Suppressor macrophage treated with lipopolysaccharide for 1 hour (primary cell): ENCODE measurements at places on chromosomes 11 and 22.

DNA sequence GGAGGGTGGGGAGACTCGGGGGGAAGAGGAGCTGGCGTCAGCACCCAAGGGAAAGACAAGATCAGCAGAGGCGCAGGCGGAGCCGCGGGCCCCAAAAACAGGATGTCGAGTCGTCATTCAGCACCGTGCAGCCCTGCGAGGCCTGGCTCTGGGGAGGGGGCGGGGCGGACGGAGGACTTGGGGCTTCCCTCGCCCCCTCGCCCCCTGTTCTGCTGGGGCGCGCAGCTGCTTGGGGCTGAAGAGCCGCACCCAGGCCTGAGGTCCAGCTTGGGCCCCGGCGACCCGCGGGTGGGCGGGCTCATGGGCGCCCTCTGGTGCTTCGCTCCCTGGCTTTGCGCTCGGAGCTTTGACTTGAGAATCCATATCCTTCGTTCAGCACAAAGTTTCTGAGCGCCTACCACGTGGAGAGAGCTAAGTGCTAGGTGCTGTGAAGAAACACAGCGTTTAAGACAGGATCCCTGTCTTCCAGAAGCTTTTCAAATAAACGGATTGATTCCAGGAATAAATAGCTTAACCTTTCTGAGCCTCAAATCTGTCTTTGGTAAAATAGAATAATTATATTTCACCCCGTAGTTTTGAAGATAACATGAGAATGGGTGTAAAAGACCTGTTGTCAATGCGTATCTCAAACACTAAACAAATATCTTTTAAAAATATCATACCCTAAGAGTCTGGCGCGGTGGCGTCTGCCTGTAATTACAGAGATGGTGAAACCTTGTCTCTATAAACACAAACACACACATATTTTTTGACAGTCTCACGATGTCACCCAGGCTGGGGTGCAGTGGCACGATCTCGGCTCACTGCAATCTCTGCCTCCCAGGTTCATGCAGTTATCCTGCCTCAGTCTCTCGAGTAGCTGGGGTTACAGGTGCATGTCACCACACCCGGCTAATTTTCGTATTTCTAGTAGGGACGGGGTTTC, 929 bp upstream of the RHOG start:
- DNase-seq: peak; percentile 99

- no peak for DNase-seq
These were observed 88.5 kb downstream of the ALX4 start for GRCh38 chr11:44221456-44221855.

DNA sequence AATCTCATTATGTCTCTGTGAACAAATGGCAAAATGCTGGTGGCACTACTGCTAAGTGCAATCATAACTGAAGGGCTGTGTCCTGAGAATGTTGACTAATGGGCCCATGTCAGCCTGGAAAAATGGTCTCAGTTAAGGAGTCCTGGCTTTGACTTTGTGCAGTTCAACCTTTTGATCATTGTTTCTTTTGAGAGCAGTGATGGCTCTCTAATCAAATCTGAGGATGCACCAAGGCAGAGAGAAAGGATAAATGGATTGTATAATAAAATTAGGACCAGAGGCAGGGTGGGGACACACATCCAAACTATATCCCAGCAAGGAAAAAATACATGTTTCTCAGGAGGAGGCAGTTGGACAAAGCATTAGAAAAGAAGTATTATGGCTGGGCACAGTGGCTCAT, 59.6 kb upstream of the SYN3 start:
- DNase-seq: no peak

DNA sequence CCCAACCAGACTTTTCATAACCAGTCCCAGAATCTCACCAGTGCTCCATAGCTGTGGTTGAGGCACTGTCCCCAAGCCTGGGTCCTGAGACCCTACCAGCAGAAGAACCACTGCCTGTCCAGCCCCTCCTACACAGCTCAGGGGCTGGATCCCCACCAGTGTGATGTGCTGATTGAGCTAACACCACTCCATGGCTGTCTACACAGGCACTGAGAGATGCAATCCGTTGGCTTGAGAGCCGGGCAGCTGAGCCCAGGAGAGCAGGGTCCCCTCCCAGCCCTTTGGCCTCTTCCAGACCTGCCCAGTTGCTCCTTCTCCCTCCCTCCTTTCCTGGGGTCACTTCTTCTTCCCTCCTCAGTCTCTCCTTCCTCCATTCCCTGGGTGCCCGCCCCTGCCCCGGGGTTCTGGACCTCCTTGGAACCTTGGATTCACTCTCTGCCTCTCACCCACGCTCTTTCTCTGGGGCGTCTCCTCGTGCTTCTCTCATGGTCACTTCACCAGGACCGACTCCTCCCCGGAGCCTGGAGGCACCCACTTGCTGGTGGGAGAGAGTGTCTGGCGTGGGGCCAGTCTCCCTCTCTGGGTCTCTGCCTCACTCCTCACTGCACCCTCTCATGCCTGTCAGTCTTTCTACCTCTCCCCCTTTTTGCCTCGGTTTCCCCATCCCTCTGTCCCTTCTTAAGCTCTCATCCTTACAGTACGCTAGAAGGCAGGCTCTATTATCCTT, 706 bp upstream of the SCYL1 start:
- DNase-seq: no peak

- no peak for DNase-seq
These were observed 674 bp upstream of the BAIAP2L2 start for GRCh38 chr22:38110863-38111852.

GRCh38 chr11:57163160-57163868, 18.4 kb upstream of the LRRC55 start:
- DNase-seq: no peak

GRCh38 chr11:31657091-31657490, 147.5 kb downstream of the ELP4 start:
- no peak for DNase-seq

DNA sequence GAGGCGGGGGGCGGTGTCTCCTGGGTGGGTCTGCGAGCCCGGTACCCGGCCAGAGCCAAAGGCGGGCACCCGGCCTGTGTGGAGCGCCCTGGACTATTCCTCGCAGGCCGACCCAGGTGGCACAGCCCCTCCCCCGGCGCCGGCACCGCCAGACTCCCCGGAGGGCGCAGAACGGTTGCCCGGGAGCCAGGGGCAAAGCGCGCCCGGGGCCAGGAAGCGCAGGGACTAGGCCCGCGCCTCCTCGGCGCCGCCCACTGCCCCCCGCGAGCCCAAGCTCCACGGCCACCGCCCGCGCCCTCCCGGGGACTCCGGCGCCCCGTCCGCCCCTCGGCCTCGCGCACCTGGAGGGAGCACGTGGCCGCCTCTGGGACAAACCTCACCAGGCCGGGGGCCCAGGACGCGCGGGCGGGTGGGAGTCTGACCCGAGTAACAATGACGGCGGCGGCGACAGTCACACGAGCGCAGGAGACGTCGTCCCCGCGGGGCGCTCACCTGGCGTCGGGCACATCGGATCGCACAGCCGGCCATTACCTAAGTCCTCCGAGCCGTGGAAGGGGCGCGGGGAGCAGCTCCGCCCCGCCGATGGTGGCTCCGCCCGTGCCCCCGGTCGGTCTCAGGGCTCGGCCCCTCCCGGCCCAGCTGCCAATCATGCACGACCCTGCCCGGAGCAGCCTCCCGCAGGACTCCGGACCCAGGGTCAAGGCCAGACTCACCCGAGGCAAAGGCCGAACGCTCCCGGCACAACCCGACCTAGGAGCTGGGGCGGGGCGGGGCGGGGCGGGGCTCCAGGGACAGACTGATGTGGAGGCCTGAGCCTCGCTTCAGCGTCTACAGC, 7.4 kb downstream of the PLXNB2 start:
- peak; percentile 42 for DNase-seq

- no peak for DNase-seq
These were observed 16.6 kb downstream of the PAK1 start for GRCh38 chr11:77457340-77457739.

DNA sequence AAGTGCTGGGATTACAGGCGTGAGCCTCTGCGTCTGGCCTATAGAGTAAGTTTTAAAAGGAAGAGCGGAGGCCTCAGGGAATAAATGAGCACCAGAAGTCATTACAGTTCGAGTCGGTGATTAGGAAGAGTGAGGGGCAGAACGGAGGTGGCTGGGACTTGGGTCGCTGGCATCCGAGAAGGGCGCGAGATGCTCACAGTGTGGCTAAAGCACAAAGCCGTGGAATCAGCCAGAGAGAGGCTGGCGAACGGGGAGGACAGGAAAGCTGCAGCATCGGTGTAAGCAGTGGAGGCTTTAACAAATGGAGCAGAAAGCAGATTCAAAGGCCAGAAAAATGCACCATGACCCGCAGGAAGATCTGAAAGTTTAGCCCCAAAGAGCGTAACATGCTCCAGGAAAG, 2.7 kb upstream of the KRTAP5-4 start:
- no peak for DNase-seq

GRCh38 chr11:60376601-60377000, 1.7 kb upstream of the MS4A7 start:
- DNase-seq: peak; percentile 44

DNA sequence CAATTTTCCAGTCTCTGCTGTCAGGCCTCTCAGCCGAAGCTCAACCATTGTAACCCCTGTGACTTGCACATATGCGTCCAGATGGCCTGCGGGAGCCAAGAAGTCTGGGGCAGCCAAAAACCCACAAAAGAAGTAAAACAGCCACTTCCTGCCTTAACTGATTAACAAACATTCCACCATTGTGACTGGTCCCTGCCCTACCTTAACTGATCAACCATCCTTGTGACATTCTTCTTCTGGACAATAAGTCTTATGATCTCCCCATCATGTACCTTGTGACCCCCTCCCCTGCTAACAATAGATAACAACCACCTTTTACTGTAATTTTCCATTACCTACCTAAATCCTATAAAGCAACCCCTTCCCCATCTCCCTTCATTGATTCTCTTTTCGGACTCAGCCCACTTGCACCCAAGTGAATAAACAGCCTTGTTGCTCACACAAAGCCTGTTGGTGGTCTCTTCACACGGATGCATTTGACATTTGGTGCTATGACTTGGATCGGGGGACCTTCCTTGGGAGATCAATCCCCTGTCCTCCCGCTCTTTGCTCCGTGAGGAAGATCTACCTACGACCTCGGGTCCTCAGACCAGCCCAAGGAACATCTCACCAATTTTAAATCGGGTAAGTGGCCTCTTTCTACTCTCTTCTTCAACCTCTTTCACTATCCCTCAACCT, 1.3 kb upstream of the NDUFC2 start:
- DNase-seq: no peak
